ENCODE measurements at places on chromosomes 12 and 14.

DNA sequence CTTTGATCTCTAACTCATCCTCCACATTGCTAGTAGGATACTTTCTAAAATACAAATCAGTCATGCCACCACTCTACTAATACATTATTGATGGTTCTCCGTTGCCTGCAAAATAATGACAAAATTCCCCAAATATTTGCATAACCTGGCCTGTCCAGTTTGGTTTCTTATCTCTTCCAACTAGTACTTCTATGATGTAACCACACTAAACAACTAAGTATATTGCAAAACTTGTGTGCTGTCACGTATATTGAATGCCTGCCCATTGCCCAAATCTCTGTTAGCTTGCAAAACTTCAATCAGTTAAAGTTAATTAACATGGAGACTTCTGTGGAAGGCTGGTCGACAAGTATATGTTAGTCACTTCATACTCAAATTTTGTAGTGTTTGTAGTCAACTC, 6.5 kb downstream of the OR6C74 start:
- DNase-seq = no peak

DNA sequence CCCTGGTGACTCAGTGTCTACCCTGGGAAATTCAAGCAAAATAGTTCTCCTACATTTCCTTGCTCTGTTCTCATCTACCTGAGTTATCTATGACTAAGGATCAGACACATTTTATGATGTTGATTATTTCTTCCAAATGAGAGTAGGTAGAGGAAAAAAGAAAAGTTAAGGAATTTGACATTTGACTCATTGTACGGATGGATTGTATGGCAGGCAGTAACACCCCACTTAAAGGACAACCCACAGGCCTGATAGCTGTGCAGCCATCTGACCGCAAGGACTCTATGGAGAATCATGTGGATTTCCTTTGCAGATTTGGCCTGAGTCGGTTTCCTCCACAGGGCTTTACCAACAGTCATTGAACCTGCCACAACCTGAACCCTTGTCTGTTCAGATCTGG, 540.3 kb downstream of the BCL11B start:
- no peak for DNase-seq

DNA sequence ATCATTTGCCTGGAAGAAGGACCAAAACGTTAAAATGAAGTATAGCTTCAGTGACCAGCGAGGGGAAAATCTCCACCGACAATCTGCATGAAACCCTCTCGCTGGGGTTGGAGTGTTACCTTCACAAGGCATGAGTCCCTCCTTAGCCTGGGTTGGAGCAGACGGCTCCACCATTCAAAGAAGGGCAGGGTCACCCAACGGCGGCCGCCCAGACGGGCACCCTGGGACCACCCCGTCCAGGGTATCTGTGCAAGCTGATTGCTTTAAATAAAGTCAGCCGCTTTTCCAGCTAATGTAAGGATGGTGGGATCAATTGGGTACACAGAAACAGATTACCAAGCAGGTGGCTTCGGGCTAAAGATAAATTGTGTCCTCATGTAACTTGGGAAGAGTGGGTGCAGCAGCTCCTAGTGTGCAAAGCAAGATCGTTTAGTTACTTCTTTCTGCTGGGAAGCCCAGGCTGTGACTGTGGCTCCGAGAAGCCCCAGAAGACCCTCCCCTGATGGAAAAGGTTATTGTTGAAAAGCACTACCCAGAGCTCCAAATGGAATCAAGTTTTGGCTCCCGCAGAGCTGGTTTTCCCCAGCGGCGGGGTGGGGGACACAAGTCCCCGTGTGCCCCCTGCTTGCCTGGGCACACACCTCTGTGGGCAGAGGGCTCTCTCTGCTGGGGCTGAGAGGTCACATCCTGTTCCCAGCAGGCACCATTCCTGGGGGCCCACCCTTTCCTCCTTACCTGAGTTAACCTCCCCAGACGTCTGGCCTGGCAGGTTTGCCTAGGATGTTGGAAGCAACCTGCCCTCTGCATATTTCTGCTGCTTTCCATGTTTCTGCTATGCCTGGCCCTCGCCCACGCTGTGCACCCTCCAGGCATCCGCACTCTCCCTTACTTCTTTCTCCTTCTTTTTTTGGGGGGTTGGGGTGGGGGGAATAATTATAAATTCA, 318.6 kb upstream of the DIO3 start:
- DNase-seq = no peak

DNA sequence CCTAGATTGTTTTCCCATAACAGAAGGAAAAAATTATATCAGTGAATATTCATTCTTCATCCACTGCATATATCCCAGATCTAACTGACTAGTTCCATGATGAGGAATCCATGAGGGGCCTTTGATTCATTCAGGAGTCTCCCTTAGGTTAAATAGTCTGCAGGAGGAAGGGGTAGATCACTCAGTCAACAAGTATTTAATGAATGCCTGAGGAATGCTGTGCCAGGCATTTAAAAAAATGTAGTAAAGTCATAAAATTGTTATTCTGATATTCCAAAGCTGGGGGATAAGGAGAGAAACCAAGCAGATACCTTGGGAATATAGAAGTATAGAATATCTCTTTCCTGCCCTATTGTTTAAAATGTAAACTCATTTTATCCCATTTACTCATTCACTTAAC, 216.2 kb upstream of the CAND1 start:
- no peak for DNase-seq

Measured in NCI-H1694 (cell line).